ENCODE measurements at places on chromosomes 5 and 9.

GRCh38 chr5:139312075-139312474, 18.5 kb downstream of the MATR3 start:
- peaks cover 81% of the 10 kb centered on the region for H3K4me1 ChIP-seq
- peaks cover 14% of the 10 kb centered on the region for H3K36me3 ChIP-seq
- no peaks in the 10 kb centered on the region for H3K27me3 ChIP-seq
- DNase-seq, result no peak

- H3K27ac ChIP-seq, result no peak overlapping the region
- DNase-seq, result no peak
- H3K4me1 ChIP-seq, result no peaks in the 10 kb centered on the region
- H3K4me3 ChIP-seq, result no peak overlapping the region
- H3K36me3 ChIP-seq, result no peaks in the 10 kb centered on the region
- H3K27me3 ChIP-seq, result no peaks in the 10 kb centered on the region
Observed at GRCh38 chr5:6899221-6899620, 186.0 kb downstream of the TENT4A start.

DNA sequence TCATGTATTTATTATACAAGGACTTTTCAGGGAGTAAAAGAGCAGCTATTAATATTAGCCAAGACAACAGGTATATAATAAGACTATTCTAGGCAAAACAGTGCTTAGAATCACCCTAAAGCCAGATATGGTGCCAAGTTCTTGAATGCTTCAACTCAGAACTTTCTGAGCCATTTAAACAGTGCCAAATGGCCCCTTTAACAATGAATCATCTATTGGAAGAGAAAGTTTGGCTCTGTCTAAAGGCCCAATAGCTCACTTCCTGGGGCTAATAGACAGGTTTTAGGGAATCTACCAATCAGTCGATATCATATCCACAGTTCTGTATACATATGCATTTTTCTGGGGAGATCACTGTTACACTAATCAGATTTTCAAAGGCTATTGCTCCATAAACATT, 42.9 kb downstream of the ZNF474 start:
- no peaks in the 10 kb centered on the region for H3K4me1 ChIP-seq
- no peak for DNase-seq
- H3K4me3 ChIP-seq, result no peak overlapping the region
- H3K27ac ChIP-seq, result no peak overlapping the region
- no peaks in the 10 kb centered on the region for H3K27me3 ChIP-seq

DNA sequence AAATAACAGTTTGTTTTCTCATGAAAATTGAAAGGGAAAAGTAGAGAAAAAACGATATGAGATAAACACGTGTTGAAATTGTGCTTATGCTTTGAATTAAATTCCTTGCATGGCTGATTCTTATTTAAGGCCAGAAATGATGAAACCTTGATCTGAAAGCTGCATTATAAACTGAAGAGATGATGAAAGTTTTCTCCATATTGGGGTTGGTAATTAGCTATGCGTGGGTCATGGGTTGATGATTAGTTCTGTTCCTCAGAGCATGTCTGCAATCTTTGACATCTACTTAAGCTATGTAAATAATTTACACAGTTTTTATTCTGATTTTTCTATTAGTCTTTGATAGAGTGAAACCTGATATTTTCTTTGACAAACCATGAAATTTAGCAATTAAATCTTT, 264.1 kb downstream of the CD180 start:
- H3K27ac ChIP-seq, result no peak overlapping the region
- no peaks in the 10 kb centered on the region for H3K27me3 ChIP-seq
- no peak for DNase-seq
- no peaks in the 10 kb centered on the region for H3K4me1 ChIP-seq

DNA sequence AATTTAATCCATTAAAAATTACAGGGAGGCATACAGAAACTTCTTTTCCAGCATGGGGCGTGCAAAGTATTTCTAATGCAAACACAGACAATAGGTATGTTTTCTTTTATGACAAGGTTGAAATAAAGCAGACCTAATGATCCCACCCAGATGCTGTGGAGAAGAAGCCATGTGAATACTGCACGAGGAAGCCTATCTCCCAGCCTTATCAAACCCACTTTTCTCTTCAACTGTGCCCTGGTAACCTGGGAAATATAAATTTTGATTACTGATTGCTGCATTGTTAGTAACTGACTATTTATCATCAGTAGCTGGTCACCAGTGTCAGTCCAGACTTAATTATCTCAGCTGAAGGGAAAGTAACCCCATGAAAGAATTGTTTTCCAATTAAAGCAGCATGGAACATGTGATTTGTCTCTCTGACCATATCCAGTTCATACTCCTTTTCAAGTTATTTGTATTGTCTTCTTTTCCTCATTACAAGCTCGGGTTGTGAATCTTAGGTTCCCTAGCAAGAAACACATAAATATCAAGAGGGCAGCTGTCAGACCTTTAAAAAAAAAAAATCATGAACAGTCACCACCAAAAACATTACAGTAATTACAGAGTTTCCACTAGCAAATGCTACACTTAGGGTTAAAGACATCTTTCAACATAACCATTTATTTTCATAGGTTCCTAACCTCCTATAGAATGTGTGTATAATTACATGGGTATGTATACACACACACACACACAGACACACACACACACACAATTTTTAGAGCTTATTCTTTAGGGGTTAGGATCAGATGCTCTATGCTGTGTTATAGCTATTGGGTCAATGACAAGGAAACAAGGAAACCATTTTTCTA, 50.3 kb downstream of the SEMA6A start:
- H3K27me3 ChIP-seq, result no peaks in the 10 kb centered on the region
- H3K27ac ChIP-seq, result no peak overlapping the region
- peaks cover 18% of the 10 kb centered on the region for H3K4me1 ChIP-seq
- H3K4me3 ChIP-seq, result no peak overlapping the region
- no peak for DNase-seq

DNA sequence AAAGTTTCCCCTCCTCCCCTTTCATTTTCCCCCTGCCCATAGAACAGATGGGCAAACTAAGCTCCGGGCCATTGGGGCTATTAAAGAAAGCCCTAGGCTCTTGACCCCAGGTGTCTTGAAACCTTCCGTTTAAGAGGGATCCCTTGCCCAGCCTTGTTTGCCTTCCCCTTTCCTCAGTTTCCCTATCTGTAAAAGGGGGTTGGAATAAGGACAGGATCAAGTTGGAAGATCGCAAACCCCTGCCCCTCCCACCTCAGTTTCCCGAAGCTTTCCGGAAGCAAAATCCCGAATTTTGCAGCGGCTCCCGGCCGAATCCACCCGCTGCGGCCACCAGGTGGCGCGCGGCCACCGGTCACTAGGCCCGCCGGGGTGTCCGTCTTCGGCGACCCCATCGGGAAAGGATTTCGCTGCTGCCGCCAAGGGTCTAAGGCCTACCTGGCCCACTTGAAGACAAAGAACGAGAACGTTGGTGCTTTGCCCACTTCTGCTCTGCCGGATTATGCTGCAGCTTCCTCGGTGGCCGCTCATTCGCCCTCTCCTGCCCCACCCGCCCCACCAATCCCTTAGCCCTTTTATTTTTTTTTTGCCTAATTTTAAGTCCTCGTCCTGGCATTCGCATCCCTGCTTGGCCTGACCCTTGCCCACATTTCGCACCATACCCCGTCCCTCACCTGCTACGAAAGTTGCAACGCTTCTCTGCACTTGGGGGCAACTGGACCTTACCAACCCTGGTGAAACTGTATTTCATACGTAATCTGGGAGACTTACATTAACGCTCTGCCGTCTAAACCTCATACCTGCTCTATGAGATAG, 962 bp upstream of the NR6A1 start:
- no peaks in the 10 kb centered on the region for H3K36me3 ChIP-seq
- peak overlapping the region; percentile 77 for H3K4me3 ChIP-seq
- peaks cover 24% of the 10 kb centered on the region for H3K4me1 ChIP-seq

DNA sequence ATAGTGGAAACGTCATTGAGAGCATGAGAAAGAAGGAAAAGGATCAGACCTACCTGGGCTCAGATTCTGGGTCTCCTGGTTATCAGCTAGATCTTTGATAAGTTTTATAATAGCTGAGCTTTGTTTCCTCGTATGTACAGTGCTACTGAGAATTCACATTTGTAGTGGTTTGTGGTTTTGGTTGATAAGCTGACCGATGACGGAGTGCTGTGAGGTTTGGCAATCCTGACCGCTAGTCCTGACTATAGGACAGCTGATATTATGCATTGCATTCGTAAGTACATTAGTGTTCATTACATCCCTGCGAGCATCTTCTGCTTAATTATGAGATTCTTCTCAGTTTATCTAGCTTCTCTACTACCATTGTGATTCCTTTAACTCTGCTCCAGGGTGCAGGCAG, 190.7 kb upstream of the SLC27A6 start:
- H3K27me3 ChIP-seq, result no peaks in the 10 kb centered on the region
- H3K4me1 ChIP-seq, result no peaks in the 10 kb centered on the region
- no peaks in the 10 kb centered on the region for H3K36me3 ChIP-seq
- no peak overlapping the region for H3K4me3 ChIP-seq
- no peak for DNase-seq
- no peak overlapping the region for H3K27ac ChIP-seq

- no peak overlapping the region for H3K4me3 ChIP-seq
- DNase-seq, result no peak
- H3K27me3 ChIP-seq, result no peaks in the 10 kb centered on the region
- no peak overlapping the region for H3K27ac ChIP-seq
- peaks cover 4% of the 10 kb centered on the region for H3K4me1 ChIP-seq
Observed at GRCh38 chr9:97904725-97905124, 17.6 kb downstream of the TRMO start.
